K562 (cell line): ENCODE measurements at places on chromosomes 16 and 17. TPM values are rescaled to one million over a fixed set of nuclear protein-coding genes. Genes with fewer than 3 reads are reported as not detected.

Gene MSRB1
- total RNA-seq: 28.6 and 29.5 TPM in 2 replicates

Gene CDK5R1
- total RNA-seq: 4.5 and 4.8 TPM in 2 replicates

Gene RBFOX1
- not detected in 2 replicates for total RNA-seq

Gene RHBDL1
- total RNA-seq: 3.6 and 4.0 TPM in 2 replicates

Gene ARL2BP
- 27.2 and 30.8 TPM in 2 replicates for total RNA-seq

Gene TBC1D3H
- total RNA-seq: not detected in 2 replicates

Gene STH
- not detected in 2 replicates for total RNA-seq

Gene TAT
- 0.24 and 0.63 TPM in 2 replicates for total RNA-seq

Gene KRTAP17-1
- not detected in 2 replicates for total RNA-seq

Gene MKS1
- total RNA-seq: 27.0 and 27.5 TPM in 2 replicates

Gene CCL1
- not detected in 2 replicates for total RNA-seq

Gene SALL1
- 0.07 TPM in 1 of 2 replicates, not detected in the other for total RNA-seq

Gene HLF
- 0.24 and 0.65 TPM in 2 replicates for total RNA-seq
